ENCODE measurements at places on chromosomes 16 and 17.

GRCh38 chr16:72796222-72796621, 251.7 kb downstream of the ZFHX3 start:
- no peak for DNase-seq

- no peak for DNase-seq
Measured at GRCh38 chr17:78168242-78168902, at the start of gene SYNGR2. SYNGR2 (plus strand) TSS chr17:78168581; CDS start chr17:78168617, 36 bp downstream.

DNA sequence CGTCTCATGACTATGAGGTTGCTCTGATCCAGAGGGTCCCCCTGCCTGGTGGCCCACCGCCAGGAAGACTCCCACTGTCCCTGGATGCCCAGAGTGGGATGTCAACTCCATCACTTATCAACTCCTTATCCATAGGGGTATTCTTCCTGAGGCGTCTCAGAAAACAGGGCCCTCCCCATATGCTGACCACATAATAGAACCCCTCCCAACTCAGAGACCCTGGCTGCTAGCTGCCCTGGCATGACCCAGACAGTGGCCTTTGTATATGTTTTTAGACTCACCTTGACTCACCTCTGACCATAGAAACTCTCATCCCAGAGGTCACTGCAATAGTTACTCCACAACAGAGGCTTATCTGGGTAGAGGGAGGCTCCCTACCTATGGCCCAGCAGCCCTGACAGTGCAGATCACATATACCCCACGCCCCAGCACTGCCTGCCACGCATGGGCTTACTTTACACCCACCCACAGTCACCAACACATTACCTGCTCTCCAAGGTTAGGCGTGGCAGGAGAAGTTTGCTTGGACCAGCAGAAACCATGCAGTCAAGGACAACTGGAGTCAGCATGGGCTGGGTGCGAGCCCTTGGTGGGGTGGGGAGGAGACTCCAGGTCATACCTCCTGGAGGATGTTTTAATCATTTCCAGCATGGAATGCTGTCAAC, 2.3 kb upstream of the G6PC1 start:
- DNase-seq: no peak

- DNase-seq: no peak
Measured at GRCh38 chr16:15792563-15792971, 64.3 kb downstream of the MYH11 start.

Measured in cortex of kidney (tissue), 1 donor.